Right ventricle myocardium superior (tissue), 1 donor: ENCODE measurements at places on chromosomes 16 and 17. TPM values are rescaled to one million over a fixed set of nuclear protein-coding genes. Genes with fewer than 3 reads are reported as not detected.

The MRTFB gene
- total RNA-seq = 22.1 TPM

The HAPSTR1 gene
- 51.7 TPM for total RNA-seq

The CD19 gene
- not detected for total RNA-seq

The MPP3 gene
- 48.5 TPM for total RNA-seq

The KRTAP4-16 gene
- total RNA-seq = not detected

The SERPINF2 gene
- 0.32 TPM for total RNA-seq

The KRTAP9-4 gene
- total RNA-seq = not detected

The CCT6B gene
- total RNA-seq = 1.8 TPM

The FOXL1 gene
- total RNA-seq = 0.75 TPM

The GRAPL gene
- total RNA-seq = 1.5 TPM

The SPATA22 gene
- 0.51 TPM for total RNA-seq

The KRTAP1-1 gene
- total RNA-seq = not detected

The ACAP1 gene
- 14.9 TPM for total RNA-seq

The HAGHL gene
- total RNA-seq = 13.8 TPM

The LAT gene
- 2.4 TPM for total RNA-seq

The CTRB2 gene
- not detected for total RNA-seq

The GRB7 gene
- total RNA-seq = 2.2 TPM

The TLK2 gene
- 29.9 TPM for total RNA-seq
